ENCODE measurements at places on chromosomes 7 and 10.

- no peak for DNase-seq
Measured at GRCh38 chr7:69749994-69750393, 151.7 kb downstream of the AUTS2 start.

GRCh38 chr7:105011831-105012502, 2.0 kb upstream of the KMT2E start:
- DNase-seq = no peak

DNA sequence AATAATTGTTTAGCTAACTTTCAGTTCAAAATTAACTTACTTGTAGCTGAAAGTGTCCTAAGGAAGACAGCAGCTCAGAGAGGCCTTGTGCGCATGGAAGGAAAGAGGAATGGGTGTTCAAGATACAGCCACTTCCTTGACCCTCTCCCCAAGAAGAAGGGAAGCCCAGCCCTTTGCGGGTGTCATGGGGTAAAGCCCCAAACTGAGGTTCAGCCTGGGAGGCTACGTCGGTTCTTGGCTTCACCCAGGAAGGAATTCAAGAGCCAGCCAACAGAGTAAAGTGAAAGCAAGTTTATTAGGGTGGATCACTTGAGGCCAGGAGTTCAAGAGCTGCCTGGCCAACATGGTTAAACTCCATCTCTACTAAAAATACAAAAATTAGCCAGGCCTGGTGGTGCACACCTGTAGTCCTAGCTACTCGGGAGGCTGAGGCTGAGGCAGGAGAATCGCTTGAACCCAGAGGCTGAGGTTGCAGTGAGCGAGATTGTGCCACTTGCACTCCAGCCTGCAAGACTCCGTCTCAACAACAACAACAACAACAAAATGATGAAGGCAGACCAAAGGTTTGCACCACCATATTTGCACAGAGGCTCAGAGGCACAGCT, 15.9 kb downstream of the GPRIN2 start:
- no peak for DNase-seq

GRCh38 chr10:45040921-45041542, 40.3 kb downstream of the ZNF22 start:
- DNase-seq = no peak

DNA sequence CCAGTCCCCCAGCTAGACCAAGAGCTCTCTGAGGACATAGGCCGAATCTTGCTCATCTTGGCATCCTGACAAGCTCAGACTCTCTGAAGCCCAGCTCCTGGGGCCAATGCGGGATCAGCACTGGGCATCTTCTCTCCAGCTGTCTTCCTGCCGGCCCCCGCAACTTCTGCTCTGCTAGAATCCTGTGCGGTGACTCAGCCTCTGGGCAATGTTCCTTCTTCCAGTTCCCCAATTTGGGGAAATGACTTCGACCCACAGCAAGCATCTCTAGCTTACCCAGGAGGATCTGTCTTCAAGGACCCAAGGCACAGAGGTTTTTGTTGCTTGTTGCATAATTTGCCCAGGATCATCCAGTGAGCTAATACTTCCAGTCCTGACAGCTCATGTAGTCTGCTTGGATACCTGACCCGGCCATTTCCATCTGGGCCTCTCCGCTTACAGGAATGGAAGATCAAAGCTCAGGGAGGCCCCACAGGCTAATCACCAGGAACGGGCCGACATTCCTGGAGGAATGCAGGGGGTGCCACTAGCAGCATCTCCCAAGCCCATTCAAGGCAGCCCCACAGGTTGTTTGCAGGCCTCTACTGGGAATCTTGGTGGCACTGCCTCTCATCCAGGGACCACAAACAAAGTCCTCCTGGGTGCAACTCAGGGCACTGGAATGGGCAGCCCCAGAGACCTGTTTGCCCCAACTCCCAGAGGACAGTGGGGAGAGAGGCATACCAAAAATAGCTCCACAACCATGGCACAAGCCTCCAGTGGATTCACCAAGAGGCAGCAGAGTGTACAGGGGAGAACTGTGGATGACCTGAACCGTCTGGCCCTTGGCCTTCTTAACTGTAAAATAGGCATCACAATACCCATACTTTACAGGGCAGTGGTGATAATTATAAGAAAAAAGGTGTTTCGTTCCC, 151.9 kb downstream of the NEURL1 start:
- DNase-seq = no peak

GRCh38 chr7:22295402-22296264, 61.3 kb downstream of the RAPGEF5 start:
- peak; percentile 34 for DNase-seq

DNA sequence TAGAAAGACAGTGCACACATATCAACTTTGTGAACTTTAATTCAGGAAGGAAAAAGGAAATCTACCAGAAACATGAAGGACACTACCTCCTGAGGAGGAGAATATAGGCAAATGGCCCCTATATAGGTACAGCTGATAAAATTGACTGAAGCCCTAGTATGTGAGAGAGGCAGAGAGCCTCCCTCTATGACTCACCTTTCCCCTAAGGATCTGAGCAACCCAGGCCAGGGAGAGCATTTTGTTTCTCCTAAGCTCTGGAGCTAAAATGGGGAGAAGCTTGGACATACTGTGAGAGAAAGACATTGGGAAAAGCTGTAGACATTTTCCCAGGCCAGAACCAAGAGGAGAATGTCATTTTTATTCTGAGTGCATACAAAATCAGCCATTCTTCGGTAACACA, 303.5 kb downstream of the AHR start:
- no peak for DNase-seq

DNA sequence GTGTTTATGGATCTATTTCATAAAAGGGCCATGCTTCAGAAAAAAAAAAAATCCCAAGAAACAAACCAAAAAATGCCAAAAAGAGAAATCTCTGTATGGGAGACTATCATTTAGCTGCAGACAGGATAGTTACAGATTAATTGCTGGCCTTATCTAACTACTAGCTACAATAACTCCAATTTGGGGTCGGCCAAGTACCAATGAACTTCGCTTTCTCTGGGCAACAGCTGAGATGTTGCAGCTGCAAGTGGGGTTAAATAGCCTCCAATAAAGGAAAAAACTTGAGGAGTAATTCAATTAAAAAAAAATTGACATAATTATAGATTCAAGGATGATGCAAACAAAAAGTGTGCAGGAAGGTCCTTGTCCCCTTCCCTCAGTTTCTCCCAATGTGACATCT, 73.6 kb downstream of the PFKFB3 start:
- DNase-seq = no peak

DNA sequence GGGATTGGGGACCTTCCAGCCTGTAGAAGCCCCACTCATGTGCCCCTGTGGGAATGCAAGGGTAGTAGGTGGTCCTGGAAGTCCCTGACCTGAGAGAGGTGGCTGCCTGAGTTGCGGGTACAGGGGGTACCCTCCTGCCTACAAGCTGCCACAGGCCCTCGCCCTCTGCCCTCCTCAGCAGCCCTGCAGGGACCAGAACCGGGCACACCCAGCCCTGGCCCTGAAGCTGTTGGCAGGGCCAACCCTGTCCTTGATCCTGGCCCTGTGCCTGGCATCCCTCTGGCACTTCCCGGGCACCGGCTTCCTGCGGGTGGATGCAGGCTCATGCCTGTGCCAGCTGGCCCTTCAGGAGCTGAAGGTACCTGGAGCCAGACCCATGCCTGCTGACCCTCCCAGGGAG, 54.9 kb upstream of the ELN start:
- DNase-seq = no peak

DNA sequence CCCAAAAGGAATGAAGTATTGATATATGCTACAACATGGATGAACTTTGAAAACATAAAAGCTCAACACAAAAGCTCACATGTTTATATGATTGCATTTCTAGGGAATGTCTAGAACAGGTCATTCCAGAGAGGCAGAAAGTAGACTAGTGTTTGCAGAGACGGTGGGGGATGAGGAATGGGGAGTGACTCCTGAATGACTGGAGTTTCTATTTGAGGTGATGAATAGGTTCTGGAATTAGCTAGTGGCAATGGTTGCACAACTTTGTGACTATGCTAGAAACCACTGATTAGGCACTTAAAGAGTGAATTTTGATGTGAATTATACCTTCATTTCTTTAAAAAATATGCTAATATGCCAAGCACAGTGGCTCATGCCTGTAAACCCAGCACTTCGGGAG, 6.9 kb downstream of the KPNA7 start:
- no peak for DNase-seq

GRCh38 chr7:32206987-32207386, 136.8 kb upstream of the PDE1C start:
- peak; percentile 69 for DNase-seq

GRCh38 chr7:101625031-101625791, 3.9 kb downstream of the MYL10 start:
- peak; percentile 56 for DNase-seq

DNA sequence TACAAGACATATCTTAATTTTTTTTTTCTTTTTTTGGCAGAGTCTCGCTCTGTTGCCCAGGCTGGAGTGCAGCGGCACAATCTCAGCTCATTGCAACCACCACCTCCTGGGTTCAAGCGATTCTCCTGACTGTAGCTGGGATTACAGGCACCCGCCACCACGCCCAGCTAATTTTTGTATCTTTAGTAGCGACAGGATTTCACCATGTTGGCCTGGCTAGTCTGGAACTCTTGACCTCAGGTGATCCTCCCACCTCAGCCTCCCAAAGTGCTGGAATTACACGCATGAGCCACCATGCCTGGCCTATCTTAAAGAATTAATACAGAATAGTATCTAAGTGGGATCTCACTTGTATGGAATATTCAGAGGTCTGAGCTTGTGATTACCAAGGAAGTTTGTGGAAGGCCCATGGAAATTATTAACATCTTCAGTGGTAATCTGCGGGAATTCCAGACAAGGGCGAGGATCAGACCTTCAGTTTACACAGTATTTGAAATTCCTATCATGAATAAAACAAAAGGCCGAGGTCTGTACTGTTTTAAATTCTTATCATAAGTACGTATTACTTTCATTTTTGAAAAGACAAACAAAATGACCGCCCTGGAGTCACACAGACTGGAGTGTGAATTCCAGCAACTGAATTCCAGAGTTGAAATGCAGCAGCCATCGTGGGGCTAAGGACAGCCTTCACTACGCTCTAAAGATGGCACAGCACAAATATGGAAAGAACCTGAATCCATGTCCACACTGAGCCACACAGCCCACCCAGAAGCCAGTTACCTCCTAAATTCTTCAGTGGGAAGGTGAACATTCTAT, 16.7 kb downstream of the GPRIN2 start:
- no peak for DNase-seq

- DNase-seq = peak; percentile 69
Measured at GRCh38 chr10:58266826-58267712, 625 bp downstream of the IPMK start.
